ENCODE measurements at places on chromosomes 2 and 18.

DNA sequence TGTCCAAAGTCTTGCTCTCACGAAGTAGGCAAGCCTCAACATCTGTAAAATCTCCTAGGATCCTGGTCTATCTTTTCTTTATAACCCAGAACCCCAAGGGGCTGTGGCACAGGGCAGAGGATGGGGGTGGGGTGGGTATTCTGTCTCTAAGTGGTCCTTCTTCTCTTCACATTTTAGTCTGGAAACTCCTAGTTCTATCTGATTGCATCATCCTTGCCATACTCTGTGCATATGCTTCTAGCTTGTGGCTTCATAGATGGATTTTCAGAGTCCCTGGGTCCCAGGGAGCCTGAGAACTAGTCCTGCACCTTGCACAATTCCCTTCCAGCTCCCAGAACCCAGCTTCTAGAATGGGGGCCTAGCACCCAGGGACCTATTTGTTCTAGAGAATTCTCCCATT lies 52.5 kb downstream of the RNF152 start:
- DNase-seq = no peak

DNA sequence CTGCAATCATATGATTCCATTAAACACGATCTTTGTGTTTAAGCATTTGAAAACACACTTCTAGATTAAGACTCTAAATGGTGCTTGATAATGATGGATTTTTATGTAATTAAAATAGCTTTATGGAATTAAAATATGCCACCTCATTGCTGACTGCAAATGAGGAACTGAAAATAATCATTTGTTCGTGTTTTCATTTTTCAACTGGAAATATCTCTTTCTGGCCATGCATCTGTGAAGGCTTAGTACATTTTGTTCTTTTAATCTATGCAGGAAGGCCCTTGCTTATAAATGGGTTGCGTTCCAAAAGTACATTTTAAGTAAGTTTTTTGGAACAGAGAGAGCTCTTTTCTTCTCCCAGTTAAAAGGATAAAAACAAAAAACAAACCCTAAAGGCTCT lies 125.5 kb downstream of the MC4R start:
- DNase-seq = no peak

DNA sequence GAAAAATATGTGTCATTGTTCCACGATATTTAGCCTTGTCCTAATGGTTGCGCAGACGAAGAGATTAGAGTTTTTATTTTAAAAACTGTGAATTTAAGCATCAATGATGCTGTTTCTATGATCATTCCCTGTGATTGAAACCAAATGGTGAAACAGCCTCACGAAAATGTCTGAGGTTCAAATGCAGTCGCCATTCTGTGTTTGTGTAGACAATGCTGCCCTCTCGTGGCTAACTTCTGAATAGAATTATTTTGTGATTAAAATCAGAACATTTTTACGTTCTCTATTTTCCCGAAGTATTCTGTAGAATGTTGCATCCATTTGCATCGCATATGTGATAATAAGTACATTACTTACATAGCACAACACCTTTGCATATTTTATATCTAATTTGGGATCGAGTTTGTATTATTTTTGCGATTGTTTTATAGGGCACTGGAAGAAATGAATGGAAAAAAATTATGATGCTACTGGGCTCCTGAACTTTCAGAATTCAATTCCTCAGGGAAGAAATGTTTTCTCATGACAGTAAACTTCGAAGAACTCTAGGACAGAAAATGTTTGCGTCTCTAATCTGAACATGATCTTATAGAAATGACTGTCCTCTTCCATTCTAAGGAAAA lies 54.8 kb upstream of the CREB1 start:
- peak; percentile 43 for DNase-seq

GRCh38 chr2:216235896-216236295 lies 126.7 kb downstream of the XRCC5 start:
- DNase-seq = no peak

- DNase-seq = no peak
Observed at GRCh38 chr2:181998041-181998835, 12.6 kb downstream of the PPP1R1C start.

- DNase-seq = no peak
Observed at GRCh38 chr2:10610213-10610910, 79.4 kb downstream of the NOL10 start.

DNA sequence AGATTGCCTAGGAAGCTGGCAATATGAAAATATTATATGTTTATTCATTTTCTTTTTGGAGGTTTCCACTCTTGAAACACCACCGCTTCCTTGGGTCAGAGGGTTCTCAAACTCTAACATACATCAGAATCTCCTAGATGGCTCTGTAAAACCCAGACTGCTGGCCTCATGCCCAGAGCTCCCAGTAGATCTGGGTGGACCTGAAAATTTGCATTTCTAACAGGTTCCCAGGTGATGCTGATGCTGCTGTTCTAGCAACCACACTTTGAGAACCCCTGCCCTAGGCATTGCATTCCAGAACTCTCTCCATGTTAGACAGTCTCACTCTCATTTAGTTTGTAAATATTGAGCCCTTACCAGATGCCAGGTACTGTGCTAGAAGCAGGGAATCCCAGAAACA lies 139.4 kb downstream of the FAM210A start:
- DNase-seq = no peak

DNA sequence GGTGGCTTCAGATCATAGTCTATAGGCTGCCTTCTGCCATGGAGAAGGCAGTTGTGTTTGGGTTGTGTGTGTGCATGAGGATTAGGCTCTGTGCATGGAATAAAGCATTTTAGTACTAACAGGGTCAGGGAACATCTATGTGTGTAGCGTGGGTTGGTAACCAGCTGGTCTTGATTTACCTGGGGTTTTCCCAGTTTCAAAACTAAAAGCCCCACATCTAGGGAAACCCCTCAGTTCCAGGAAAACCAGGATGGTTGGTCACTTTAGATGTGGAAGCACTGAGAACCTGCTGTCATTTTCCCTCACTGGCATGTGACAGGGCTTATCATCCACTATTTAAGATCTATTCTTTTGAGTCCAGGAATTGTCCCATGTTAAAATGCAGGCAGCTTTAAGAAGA lies 116.3 kb downstream of the POLE4 start:
- no peak for DNase-seq

DNA sequence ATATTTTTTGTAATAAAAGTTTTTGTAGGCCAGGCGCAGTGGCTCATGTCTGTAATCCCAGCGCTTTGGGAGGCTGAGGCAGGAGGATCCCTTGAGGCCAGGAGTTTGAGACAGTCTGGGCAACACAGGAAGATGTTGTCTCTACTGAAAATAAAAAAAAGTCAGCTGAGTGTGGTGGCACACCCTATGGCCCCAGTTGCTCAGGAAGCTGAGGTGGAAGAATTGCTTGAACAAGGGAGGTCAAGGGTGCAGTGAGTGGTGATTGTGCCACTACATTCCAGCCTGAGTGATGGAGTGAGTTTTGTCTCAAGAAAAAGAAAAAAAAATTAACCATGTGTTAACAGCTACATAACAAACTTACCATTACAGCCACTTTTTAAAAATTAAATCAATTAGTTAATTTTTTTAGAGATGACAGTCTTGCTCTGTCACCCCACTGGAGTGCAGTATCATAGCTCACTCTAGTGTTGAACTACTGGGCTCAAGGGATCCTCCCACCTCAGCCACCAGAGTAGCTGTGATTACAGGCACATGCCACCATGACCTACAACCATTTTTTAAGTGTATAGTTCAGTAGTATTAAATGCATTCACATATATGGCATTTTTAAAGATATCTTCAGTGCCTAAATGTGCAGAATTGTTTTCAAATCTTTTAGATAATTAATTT lies 67.2 kb upstream of the ACYP2 start:
- no peak for DNase-seq

DNA sequence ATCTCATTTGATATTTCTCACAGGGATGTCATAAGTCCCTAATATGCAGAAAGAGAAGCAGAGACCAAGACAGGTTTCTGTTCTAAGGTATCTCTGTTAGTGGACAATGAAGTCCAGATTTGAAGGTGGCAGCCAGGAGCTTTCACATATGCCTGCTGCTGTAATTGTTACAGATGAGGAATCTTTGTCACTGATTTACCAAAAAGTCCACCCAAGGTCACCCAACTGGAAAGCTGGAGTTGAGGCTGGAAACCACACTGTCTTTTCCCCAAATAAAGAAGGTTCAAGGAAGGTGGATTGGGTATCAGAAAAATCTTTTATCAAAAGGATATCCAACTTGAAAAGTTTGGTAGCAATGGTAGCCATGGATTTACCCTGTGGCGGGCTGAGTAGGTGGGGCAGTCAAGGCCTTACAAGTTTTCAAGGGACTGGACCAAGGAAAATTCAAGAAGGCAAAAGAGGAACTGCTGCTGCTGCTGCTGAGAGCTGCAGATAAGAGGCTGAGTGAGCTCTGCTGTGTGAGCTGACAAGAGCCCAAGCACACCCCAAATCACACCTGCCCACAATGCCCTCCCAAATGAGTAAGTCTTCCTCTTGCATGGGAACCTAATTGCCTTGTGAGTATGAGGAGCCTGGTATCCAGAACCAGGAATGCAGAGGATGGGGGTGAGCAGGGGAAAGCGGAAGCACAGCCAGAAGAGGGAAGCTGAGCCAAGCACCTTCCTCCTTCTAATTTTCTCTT lies 241.2 kb downstream of the ANAPC1 start:
- DNase-seq = no peak

GRCh38 chr2:59660262-59660661 lies 893.2 kb downstream of the BCL11A start:
- no peak for DNase-seq

DNA sequence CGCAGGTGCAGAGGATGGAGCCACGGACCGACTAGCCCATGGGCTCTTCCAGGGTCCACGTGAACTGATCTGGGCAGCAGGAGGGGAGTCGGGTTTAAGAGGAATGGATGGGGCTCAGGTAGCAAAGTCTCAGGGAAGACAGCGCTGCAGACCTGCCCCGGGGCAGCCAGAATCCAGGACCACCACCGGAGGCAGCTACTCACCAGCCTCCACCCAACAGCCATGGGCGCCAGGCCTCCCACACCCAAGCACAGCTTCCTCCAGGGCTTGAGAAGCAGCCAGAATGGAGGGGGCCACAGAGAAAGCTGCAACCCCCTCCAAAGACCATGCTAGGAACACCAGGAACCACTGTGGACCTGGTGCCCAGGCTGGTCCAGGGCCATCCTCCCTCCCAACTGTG lies 164.3 kb downstream of the TWIST2 start:
- DNase-seq = no peak

DNA sequence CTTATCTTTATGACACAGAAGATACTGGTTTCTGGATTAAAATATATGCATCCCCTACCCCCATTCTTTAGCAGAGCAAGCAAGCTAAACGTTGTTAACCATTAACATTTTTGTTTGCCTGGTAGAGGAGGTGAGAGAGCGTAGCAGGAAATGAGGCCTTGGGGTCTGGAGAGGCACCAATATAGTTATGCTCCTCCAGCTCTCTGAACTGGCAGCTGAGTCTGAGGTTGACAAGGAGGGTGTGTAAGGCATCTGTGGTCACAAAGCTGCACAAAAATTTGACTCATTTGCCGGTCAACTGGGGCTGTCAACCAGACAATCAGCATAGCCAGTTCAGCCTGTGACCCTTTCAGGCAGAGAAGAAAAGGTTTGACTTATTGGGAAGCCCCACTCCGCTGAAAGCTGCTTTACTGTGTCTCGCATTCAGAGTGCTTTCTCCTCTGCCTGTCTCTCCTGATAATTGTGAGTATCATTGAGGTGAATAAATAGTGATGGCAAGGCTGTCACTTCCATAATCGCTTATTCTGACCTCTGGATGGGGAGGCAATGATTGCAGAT lies 647.5 kb upstream of the SETBP1 start:
- no peak for DNase-seq

Measured in NCI-H2171 treated with DMSO at 0.1 percent for 48 hours (cell line).